HT-29 (cell line): ENCODE measurements at places on chromosomes 4 and X. TPM values are rescaled to one million over a fixed set of nuclear protein-coding genes. Genes with fewer than 3 reads are reported as not detected.
A peak's percentile ranks its signal among the peaks of the same experiment; 100 is the strongest.

Gene PPEF2
- total RNA-seq: not detected in 2 replicates

Gene MAGEA10
- not detected in 2 replicates for total RNA-seq

Gene ADH1C
- total RNA-seq: 2.7 and 5.9 TPM in 2 replicates

Gene PAGE1
- total RNA-seq: not detected in 2 replicates

Gene GRIA2
- total RNA-seq: not detected in 2 replicates

Gene SPANXD
- total RNA-seq: not detected in 2 replicates

Gene ATP5ME
- total RNA-seq: 378 and 389 TPM in 2 replicates

Gene EIF2S3
- 89.8 and 95.2 TPM in 2 replicates for total RNA-seq

Gene CXCL8
- 2.6 and 4.4 TPM in 2 replicates for total RNA-seq

Gene CCDC110
- not detected in 2 replicates for total RNA-seq

GRCh38 chr4:110454441-110454840 lies 21.5 kb upstream of the ENPEP start:
- DNase-seq: no peak

GRCh38 chr4:142637614-142638013 lies 208.5 kb downstream of the INPP4B start:
- no peak for DNase-seq

DNA sequence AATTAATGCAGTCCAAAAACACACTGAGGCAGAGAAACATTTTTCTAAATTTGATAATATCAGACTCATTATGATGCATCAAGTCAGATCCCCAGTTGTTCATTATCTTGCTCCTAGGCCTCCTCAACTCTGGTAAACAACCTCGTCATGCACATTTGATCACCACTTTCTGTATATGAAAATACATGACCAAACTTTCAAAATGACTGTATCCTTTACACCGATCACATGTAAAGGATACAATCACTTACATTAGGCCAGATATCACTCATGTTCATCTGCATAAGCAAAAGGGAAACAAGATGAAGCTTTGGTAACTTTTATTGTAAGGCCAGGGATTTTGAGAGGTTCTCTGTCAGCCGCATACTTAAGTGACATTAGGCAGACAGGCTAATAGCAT lies 99.4 kb upstream of the IL1RAPL1 start:
- no peak for DNase-seq

GRCh38 chr4:163591614-163592020 lies 97.1 kb downstream of the TMA16 start:
- no peak for DNase-seq

DNA sequence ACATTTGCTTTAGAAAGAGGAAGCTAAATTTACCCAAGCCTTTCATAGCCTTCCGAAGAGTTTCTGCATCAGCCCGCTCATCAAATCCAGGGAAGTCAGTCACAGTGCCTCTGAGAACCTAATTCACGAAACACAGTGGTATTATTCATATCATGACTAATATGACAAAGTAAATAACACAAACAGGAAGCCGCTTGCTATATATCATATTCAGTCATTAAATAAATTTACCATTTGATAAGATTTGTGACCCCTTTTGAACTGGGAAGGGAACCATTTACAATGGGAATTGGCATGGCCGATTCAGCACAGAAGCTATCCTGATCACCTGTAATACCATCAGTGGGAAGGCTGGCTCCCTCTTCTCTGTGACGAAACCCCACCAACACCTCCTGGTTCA lies 10.5 kb downstream of the ANXA5 start:
- peak; percentile 50 for DNase-seq

DNA sequence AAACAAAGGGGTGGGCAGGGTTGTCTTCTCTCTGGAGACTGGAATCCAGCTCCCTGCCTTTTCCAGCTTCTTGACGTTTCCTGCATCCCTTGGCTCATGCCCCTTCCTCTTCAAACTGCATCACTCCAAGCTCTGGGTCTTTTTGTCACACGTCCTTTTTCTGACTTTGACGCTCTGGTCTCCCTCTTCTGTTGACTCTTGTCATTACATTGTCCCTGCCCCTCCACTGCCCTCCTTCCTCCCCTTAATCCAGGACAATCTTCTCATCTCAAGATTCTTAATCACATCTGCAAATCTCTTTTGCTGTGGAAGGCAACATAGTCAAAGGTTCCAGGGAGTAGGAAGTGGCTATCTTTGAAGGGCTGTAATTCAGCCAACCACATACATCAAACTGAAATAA lies 178.3 kb downstream of the TMA16 start:
- DNase-seq: no peak

- peak; percentile 22 for DNase-seq
These were observed 25.2 kb downstream of the TIGD2 start for GRCh38 chr4:89136525-89136924.

DNA sequence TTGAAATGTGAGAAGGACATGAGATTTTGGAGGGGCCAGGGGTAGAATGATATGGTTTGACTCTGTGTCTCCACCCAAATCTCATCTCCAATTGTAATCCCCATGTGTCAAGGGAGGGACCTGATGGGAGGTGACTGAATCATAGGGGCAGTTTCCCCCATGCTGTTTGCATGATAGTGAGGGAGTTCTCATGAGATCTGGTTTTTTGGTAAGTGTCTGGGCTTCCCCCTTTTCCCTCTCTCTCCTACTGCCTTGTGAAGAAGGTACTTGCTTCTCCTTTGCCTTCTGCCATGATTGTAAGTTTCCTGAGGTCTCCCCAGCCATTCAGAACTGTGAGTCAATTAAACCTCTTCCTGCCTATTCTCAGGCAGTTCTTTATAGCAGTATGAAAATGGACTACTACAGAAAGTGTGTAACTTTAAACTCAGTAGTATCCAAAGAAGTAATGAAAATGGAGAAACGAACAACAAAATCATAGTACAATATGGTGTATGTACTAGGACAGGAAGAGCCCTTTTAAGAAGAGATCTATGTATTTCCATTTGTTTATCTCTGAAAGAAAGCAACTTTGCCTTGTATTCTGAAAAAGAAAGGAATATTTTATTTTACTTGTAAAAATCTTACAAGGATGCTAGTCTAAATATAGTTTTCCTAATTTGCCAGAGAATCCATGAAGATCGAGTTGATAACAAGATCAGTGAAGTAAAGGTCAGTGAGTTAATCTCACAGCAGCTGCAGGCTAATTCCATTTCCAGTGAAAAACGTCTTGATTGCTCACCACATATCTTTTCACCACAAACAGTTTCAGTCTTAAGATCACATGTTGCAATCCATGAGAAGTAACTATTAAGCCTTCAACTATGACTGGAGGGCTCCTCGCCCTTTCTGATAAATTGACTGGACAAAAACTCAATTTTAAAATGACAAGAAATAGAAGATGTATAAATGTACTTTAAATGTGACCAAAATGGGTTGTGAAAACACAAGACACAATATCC lies 20.5 kb downstream of the PKD2 start:
- no peak for DNase-seq

GRCh38 chrX:5306654-5307121 lies 922.0 kb downstream of the NLGN4X start:
- no peak for DNase-seq

- no peak for DNase-seq
These were observed 24.4 kb upstream of the FAM47B start for GRCh38 chrX:34918091-34918736.

GRCh38 chr4:132445386-132445785 lies 703.7 kb upstream of the PCDH10 start:
- DNase-seq: no peak

DNA sequence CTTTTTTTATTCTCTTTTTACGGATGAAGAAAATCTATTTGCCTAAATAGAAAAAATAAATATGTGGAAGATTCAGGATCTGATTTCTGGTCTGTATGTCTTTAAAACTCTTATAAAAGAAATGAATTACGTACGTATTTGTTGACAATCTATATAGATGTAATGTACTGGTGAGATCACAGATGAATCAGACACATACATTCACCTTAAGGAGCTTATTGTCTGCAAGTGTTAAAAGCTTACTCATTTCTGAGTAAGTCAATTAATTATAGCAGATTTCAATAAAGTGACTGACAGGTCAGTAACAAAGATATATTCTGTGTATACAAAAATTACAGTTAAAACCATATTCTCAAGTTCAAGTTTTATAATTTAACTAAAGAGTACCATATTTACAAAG lies 66.6 kb upstream of the NAF1 start:
- DNase-seq: no peak

DNA sequence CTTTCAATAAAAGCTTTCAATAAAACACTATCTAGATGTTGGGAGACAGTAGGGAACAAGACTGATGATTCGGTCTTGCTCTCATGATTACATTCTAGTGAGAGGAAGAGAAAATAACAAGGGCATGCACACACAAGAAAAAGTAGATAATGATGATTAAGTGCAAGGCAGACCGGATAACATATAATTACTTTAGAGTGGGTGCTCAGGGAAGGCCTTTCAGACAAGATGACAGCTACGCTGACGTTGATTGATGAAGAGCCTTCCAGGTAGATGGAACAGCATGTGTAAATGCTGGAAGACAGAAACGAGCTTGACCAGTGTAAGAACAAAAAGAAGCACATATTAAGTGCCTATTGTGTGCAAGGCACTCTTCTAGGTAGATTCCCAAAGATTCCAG lies 43.4 kb downstream of the TXK start:
- DNase-seq: no peak

- DNase-seq: no peak
These were observed 821 bp downstream of the ASMTL start for GRCh38 chrX:1451661-1452515.

GRCh38 chrX:148618470-148619445 lies 118.3 kb downstream of the AFF2 start:
- no peak for DNase-seq
